ENCODE measurements at places on chromosomes 16 and 17.

GRCh38 chr17:69098625-69099024 lies 37.9 kb upstream of the ABCA9 start:
- DNase-seq: no peak

DNA sequence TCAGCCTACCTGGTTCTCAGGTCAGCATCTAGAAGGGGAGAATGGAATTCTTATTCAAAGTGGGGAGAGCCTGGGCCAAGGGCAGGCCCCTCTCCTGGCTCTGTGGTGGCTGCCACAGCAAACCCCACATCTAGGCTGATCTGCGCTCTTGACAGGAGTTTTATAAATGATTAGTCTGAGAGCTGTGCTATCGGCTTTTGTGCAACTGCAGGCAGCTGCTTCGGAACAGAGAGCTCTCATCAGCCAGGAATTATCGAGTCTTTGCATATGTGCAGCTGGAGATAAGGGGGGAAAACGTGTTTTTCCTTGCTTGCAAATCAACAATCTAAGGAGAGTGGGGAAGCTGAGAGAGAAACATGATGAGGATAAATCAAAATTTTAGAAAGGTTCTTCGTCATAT lies 91.7 kb downstream of the HS3ST3A1 start:
- no peak for DNase-seq

DNA sequence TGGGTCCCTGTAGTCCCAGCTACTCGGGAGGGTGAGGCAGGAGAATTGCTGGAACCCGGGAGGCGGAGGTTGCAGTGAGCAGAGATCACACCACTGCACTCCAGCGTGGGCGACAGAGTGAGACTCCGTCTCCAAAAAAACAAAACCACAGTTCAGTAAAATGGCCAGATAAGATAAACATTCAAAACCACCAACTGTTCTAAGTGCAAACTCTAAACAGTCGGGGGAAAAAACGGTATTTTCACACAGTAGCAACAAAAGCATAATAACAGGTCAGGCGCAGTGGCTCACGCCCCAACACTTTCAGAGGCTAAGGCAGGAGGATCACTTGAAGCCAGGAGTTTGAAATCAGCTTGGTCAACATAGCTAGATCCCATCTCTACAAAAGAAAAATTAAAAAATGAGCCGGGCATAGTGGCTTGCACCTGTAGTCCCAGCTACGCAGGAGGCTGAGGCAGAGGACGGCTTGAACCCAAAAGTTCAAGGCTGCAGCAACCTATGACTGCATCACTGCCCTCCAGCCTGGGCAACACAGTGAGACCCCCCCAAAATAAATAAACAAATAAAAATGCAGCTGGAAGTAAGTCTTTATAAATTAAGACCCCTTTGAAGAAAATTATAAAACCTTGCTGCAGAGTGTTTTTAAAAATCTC lies 10.8 kb upstream of the HASPIN start:
- no peak for DNase-seq

- peak; percentile 46 for DNase-seq
Measured at GRCh38 chr17:57486882-57487301, 230.6 kb downstream of the MSI2 start.

DNA sequence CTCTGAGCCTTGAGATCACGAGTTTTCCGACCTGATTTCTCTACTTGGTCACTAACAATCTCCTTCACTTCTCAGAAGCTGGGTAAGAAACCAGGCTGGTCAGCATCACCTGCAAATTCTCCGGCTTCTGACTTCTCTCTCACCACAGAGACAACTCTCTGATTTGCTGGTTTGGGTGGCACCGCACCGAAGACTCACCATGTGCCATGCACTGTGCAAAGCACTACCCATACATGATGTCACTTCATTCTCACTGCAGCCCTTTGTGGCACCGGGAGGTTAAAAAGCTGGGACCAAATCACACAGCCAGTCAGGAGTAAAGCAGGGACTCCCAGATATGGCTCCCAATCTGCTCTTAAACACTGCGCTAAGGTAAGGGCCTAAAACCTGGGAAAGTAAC lies 647 bp downstream of the VAC14 start:
- DNase-seq: no peak

GRCh38 chr17:33964344-33964979 lies 290.6 kb upstream of the CCL2 start:
- DNase-seq: peak; percentile 76

- DNase-seq: no peak
Measured at GRCh38 chr16:82694239-82694874, 67.6 kb downstream of the CDH13 start.

DNA sequence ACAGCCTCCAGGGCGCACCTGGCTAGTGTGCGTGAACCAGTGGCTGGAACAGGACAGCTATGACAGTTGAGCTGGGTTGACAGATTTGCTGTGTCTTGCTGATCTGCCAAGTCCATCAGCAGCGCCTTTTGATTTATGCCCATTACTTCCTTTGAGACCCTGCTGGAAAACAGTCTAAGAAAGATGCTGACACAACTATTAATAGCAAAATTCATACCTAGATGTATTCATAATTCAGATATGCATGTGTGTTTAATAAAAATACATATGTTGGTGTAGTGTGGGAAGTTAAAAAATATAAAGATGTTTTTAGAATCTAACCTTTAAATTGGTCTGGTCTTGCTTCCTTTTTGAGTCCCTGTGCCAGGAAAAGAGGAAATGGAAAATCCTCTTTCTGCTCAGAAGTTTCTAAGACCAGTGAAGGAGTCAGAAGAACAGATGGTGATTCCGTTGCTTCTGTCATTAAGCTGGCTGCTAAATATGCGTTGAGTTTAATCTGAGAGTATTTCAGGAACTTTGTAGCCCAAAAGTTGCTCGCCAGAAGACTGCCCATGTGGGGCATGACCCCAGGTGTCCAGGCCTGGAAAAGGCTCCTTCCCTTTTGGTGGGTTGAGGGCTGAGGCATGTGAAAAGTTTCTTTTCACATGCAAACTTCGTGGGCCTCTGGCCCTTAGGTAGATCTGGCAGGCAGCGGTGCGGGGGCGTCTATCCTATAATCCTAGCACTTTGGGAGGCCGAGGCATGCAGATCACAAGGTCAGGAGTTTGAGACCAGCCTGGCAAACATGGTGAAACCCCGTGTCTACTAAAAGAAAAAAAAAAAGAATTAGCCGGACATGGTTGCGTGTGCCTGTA lies 40.0 kb upstream of the ENDOV start:
- no peak for DNase-seq

DNA sequence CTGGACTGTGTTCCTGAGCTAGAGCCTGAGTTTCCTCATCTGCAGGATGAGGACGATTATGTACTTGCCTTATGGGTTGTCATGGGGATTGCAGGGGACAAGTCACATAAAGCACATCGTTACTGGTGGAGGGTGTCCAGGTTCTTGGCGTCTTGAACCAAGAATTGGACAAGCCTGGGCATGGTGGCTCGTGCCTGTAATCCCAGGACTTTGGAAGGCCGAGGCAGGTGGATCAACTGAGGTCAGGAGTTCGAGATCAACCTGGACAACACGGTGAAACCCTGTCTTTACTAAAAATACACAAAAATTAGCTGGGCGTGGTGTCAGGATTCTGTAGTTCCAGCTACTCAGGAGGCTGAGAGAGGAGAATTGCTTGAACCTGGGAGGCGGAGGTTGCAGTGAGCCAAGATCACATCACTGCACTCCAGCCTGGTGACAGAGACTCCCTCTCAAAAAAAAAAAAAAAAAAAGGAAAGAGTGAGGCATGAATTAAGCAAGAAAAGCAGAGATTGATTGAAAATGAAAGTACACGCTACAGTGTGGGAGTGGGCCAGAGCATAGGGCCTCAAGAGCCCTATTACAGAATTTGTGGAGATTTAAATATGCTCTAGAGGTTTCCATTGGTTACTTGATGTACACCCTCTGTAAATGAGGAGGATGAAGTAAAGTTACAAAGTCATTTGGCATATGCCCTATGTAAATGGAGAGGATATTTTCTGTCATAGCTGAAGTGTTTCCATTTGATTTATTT lies 30.7 kb downstream of the ADGRG5 start:
- no peak for DNase-seq

DNA sequence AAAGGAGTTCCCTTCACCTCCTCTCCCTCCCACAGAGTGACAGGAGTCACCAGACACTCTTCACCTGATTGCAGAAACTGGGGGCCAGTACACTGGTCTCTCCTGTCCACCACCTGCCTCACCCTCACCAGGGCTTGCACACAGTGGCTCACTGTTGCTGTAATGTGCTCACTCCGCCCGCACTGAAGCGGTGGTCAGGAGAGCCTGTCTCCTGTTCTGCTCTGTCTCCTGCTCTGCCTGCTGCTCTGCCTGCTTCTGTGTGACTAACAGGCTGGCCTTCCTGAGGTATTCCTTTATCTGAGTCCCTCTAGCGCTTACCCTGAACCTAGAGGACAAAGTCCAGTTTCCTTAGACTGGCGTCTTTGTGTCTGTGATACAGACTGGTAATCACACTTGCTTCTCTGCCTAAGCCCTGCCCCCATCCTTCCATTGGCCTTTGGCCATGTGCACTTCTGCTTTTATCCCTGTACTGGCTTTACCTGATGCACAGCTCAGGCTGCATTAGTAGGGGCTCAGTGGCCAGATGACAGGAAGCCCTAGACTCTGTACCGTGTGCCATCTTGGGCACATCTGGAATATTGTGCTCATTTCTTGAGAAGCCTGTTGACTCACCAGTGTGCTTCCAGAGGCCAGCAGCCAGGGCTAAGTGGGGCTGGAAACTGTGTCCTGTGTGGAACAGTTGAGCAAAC lies 13.3 kb downstream of the PROCA1 start:
- no peak for DNase-seq

- DNase-seq: peak; percentile 59
Measured at GRCh38 chr17:74566132-74566753, 1.1 kb downstream of the CD300H start.

GRCh38 chr16:78770353-78771091 lies 671.1 kb downstream of the WWOX start:
- peak; percentile 84 for DNase-seq

DNA sequence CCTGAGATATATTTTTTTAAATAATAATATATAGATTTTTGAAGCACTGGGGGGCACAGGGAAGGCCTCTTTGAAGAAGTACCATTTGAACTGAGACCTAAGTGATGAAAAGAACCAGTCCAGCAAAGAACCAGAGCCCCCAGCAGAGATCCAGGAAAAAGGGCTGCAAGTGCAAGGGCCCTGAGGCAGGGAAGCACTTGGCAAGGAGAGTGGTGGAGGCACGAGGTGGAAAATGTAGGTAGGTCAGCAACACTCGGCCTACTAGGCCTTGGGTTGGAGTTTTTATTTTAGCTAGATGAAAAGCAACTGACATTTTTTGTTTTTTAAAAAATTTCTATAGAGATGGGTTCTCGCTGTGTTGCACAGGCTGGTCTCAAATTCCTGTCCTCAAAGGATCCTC lies 1.6 kb upstream of the CD19 start:
- no peak for DNase-seq
